Kidney (tissue), 22 donors: ENCODE measurements at places on chromosomes 16 and 17. TPM values are rescaled to one million over a fixed set of nuclear protein-coding genes. Genes with fewer than 3 reads are reported as not detected.

SPATA22 gene
- polyA plus RNA-seq: not detected

DNA sequence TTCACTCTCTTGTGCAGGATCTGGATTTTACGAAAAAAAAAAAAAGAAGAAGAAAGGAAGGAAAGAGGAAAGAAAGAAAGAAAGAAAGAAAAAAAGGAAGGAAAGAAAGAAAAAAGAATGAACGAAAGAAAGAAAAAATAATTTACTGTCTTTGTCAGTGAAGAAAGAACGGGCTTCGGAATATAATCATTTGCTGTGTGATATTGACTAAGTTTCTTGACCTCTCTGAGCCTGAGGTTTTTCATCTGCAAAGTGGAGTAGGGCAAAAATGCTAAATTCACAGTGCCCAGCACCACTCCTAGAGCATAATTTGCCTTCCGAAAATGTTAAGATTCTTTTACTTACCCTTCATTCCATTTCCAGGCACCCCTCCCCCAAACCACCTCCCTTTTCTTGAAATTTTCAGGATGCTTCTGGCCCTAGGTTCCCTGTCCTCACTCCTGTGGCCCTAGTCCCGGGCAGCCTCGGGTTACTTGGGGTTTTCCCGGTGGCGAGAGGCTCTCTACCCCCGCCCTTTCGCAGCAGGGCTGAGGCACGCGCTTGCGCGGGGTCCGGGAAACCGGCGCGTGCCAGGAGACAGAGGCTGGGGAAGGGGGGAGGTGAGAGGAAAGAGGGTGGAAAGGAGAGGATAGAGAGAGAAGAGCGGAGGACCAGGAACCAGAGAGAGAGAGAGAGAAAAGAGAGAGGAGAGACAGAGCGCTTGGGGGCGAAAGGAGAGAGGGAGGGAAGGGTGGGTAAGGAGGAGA, at the start of gene CNTNAP1:
TSS of gene CNTNAP1 (plus strand) at position 556 of the 746 bp plus-strand sequence. CDS start 299 bp downstream, outside the sequence.
- peak; percentile 75 for DNase-seq

DNA sequence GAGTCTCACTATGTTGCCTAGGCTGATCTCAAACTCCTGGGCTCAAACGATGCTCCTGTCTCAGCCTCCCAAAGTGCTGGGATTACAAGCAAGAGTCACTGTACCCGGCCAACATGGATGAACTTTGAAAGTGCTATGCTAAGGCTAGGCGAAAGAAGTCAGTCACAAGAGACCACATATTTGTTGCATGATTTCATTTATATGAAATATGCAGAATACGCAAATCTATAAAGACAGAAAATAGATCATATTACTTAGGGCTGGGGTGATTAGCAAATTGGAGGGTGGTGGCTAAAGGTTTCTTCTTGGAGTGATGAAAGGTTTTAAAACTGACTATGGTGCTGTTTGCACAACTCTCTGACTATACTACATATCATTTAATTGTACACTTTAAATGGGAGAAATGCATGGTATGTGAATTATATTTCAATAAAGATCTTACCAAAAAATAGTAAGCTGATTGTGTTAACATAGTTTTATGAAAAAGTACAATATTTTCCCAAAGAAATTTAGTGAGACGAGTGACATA, 1.2 kb upstream of the FLYWCH1 start:
- no peak for DNase-seq

DNA sequence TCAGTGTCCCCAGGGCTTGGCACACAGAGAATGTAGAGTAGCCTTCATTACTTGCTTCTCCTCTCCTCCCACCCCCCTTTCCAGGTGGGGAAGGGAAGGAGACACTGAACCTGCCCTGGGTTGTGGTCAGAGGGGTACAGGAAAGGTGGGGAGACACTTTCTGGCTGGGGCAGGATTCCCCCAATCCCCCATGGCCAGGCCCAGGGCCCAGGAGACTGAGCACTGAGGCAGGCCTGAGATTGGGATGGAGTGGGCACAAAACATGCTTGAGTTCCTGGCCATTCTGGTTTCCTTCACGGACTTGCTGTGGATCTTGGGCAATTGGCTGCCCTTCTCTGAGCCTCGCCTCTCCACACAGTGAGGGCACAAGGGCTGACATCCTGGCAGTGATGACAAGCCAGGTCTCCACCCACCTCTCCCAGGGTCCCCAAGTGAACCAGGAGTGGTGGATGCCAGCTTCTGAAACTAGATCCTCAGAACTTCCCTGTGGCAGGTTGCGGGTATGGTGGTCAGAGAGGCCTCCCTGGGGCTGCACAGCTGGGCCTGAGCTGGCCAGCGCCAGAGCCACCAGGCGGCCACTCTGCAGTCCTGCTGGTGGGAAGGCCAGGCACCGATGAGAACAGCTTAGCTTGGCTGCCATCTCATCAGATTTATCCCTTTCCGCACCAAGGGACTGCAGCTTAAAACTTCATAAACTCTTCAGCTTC, 9.3 kb downstream of the ZNF629 start:
- peak; percentile 61 for DNase-seq

GRCh38 chr16:85927959-85928358, 29.0 kb downstream of the IRF8 start:
- DNase-seq: no peak

GRCh38 chr17:144936-145670, 7.7 kb downstream of the SCGB1C2 start:
- DNase-seq: peak; percentile 31

DNA sequence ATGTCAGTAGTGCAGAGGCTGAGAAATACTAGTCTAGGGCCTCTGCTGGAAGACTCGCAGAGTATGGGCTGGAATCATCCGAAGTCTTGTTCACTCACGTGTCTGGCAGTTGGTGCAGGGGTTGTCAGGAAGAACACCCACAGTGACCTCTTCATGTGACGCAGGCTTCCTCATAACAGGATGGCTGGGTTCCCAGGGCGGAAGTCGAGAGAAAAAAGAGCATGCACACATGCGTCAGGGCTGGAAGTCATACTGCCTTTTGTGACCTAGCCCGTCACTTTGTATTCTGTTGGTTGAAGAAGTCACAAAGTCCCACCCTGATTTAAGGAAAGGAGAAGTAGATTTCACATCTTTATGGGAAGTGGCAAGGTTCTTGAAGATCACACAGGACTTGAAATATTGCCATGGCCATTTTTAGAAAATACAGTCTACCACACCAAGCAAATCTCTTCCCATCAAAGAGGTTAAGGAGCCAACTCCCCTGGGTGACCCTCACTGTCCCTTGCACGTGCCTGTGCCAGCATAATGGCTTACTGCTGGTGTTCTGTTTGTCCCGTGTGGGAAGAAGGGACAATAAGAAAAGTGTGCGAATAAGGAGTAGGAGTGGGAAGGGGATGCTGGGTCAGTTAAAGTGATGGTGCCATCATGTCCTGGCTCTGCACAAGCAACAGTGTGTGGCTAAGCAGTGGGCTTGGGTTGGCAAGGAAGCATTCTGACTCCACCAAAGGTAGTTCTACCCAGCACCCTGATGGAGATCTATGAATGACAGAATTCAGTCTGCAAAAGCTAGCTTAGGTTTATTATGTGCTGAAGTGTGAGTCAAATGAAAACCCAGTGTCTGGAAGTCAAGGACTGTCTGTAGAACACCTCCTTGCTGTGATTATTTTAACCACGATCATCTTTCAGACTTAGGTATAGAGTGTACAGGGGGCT, 28.1 kb downstream of the HEATR3 start:
- DNase-seq: no peak

PRAC1 gene
- not detected for polyA plus RNA-seq

- DNase-seq: peak; percentile 59
Observed at GRCh38 chr16:2339521-2340484, 725 bp downstream of the ABCA3 start.

DNA sequence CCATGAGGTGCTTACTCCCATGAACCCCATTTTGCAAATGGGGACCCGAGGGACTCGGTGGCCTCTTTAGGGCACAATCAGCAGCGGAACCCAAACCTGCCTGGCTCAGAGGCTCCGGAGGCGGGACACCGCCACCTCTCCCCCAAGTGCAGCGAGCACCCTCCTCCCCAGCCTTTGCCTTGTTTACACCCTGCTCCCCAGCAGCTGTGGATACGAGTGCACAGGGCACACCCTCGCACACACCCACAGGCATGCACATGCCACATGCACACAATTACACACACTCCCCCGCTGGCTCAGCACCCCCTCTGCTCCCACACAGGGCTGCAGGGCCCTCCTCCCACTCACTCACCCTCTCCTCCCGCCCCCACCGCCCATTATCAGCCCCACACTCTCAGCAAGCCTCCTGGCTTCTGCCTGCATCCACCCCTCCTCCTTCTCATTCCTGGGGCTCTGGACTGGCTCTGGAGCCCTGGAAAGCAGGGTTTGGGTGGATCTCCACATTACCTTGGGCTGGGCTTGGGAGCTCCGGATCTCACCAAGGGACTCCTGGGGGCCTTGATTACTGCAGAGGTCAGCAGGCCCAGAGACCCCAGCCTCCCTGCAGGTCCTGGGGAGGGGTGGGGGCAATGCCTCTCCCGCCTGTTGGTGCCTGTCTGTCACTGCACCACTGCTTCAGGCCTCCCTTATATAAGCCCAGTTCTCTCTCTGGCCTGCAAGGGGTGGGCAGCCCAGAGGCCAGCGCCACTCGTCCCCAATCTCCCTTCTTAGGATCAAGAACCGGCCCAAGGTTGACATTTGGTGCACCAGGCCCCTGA, 6.4 kb downstream of the PDK2 start:
- DNase-seq: peak; percentile 84

DNA sequence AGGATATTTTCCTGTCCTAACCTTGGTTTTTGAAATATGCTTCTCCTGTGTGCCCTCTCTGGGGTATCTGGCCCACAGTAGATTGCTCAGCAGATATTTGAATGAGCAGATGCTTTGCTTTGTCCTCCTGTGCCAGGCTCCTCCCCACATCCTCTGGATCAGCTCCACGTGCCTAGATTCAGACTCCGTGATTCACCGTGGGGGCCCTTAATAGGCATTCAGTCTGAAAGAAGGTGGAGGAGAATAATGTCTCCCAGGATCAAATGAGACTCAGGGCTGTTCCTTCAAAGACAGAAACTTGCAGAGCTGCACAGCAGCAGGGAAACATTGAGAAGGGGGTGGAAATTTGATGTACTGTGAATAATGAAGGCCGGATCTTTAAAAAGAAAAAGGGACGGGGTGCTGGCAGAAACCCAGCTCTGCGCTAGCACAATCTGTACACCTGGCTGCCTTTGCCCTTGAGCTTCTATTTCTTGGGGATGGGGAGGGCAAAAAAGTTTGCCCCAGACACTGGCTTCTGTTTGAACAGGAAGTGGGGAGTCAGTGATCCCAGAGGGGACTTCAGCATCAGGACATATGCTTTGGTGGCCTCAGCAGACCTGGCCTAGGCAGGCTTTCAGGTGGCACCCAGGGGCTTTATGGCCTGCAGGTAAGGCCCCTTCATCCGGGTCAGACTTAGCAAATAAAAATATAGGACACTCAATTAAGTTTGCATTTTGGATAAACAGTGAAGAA, 15.9 kb upstream of the SLC12A3 start:
- DNase-seq: no peak

TEX19 gene
- polyA plus RNA-seq: not detected

DNA sequence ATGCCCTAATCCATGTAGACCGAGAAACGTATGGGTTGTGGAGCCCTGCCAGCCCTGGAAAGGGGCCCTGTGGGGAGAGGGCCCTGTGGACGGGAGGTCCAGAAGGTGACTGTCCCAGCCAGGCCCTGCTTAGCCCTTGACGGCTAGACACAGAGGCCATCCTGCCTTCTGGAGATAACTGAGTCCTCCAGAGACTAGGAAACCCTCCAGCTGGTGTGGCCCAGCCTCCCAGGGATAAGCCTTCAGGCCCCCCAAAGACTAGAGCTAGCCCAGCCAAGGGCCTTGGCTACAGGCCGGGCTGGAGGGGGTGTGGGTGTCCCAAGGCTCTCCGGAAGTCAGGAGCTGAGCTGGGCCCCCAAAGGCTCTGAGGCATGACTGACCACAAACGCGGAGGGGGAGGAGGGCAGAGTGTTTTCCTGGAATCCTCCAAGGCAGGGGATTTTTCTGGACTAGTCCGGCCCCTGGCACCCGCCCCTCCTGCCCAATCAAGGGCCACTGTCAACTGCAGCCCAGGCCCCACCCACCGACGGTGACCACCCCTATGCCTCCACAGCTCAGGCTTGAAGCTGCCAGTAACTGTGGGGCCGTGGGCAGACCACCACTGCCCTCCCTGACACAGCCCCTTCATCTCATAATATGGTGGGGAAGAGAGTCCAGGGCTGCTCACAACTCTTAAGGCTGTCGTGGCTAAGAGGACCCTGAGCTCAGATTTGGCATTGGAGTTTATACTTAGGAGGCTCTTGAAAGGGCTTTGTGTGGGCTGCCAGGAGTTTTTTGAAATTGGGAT, 885 bp upstream of the VASN start:
- DNase-seq: peak; percentile 83

GRCh38 chr17:32803544-32803943, 73.4 kb downstream of the MYO1D start:
- no peak for DNase-seq

OSGIN1 gene
- polyA plus RNA-seq: 14.5 TPM

- DNase-seq: peak; percentile 16
Observed at GRCh38 chr17:40419559-40420331, 2.0 kb upstream of the TOP2A start.

GRCh38 chr16:89512453-89512852, 4.2 kb downstream of the SPG7 start:
- no peak for DNase-seq

DNA sequence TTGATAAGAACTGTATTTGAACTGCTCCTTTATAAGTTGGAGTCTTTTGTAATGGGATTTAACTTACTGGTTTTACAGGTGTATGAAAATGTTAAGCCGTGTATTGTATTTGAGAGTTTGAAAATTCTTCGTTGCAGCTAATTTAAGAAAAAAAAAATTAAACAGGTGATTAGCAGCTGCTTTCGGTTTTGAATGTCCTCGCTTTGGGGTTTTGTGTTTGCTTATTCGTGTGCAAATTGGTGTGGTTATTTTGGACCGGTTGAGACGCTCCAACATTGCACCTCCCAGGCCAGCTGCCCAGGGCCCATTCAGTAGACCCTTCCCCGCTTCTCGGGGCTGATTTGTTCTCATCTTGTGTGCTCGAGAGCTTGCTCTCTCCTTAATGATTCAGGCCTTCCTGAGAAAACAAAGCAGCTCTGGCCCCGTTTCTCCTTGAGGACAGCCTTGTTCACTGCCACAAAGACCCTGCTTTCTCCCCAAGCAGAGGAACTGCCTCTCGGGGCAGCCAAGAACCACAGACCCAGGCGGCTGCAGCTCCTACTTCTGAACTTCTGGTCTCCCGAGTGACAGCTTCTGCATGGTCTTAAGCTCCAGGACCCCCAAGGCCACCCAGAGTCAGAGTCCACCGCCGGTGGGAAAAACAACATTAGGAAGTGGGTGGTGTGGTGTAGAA, 100.5 kb downstream of the MSI2 start:
- DNase-seq: peak; percentile 35

DNA sequence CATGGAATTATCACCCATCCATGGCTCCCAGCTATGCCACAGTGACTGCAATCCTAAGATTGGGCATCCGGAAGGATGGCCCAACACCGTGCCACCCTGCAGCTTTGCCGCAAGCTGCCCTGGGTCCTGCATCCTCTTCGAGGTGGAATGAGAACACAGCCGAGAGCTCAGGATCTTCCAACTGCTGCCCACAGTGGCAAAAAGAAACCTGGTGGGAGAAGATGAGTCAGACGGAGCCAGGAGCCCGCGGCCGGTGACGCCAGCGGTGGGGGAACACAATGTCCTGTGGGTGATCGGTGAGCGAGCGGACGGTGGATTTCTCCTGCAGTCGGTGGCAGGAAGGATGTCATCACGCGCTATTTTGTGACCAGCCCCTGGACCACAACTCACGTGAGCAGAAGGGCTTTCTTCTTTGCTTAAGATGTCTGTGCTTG, 20.1 kb downstream of the CD7 start:
- DNase-seq: peak; percentile 45

NGFR gene
- polyA plus RNA-seq: 9.4 TPM
